ENCODE measurements at places on chromosomes 1 and 21. TPM values are rescaled to one million over a fixed set of nuclear protein-coding genes. Genes with fewer than 3 reads are reported as not detected.

- no peak for DNase-seq
Measured at GRCh38 chr1:161033751-161034150, 5.0 kb downstream of the TSTD1 start.

DNA sequence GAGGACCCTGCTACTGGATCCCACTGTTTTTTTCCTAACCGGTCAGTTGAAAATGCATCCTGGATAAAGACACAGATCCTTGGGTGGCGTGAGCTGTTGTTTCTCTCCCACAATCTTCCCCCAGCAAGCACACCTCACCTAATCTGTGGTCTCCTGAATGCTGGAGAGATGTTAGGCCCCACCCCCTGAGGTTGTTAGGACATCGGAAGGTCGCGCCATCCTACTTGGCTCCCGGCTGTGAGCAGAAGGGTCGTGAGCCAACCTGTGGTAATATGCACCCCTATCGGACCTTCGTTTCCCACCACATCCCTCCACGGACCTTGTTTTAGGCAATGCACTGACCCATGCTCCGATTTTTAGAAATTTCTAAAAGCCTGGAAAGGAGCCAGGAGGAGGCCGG lies 89.9 kb upstream of the IPO9 start:
- no peak for DNase-seq

- DNase-seq, result peak; percentile 60
Measured at GRCh38 chr21:33403786-33404585, 773 bp downstream of the IFNGR2 start.

DNA sequence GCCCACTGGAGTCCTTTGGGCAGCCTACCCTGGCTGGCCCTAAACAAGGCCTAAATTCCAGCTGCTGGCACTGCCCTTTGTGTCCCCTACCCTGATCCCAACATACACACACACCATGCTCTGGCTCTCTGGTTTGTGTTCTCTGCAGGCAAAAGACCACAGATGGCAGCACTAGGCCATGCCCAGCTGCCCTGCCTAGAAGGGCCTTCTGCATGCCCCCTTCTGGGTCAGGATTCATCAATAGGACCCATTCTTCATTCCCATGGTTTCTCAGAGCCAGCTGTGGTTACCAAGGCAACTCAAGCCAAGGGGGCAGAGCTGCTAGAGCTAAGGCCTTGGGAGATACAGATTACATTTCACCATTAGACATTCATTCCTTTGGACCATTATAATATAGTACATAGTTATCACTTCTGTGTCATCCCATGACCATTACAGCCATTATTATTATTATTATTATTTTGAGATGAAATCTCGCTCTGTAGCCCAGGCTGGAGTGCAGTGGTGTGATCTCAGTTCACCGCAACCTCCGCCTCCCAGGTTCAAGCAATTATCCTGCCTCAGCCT lies 17.5 kb downstream of the ASAP3 start:
- no peak for DNase-seq

AURKAIP1 gene
- total RNA-seq, result 128 TPM

All from endothelial cell (in vitro differentiated cells).